ENCODE measurements at places on chromosomes 12 and 14.

- DNase-seq: no peak
- no peaks in the 10 kb centered on the region for H3K36me3 ChIP-seq
- H3K4me1 ChIP-seq: no peaks in the 10 kb centered on the region
- no peaks in the 10 kb centered on the region for H3K27me3 ChIP-seq
- H3K4me3 ChIP-seq: no peak overlapping the region
- no peak overlapping the region for H3K27ac ChIP-seq
Measured at GRCh38 chr12:5525783-5526367, 94.0 kb downstream of the NTF3 start.

- DNase-seq: peak; percentile 83
- no peaks in the 10 kb centered on the region for H3K27me3 ChIP-seq
- H3K36me3 ChIP-seq: no peaks in the 10 kb centered on the region
- H3K4me1 ChIP-seq: peaks cover 36% of the 10 kb centered on the region
Measured at GRCh38 chr12:95117178-95117599, 43.8 kb upstream of the NR2C1 start.

DNA sequence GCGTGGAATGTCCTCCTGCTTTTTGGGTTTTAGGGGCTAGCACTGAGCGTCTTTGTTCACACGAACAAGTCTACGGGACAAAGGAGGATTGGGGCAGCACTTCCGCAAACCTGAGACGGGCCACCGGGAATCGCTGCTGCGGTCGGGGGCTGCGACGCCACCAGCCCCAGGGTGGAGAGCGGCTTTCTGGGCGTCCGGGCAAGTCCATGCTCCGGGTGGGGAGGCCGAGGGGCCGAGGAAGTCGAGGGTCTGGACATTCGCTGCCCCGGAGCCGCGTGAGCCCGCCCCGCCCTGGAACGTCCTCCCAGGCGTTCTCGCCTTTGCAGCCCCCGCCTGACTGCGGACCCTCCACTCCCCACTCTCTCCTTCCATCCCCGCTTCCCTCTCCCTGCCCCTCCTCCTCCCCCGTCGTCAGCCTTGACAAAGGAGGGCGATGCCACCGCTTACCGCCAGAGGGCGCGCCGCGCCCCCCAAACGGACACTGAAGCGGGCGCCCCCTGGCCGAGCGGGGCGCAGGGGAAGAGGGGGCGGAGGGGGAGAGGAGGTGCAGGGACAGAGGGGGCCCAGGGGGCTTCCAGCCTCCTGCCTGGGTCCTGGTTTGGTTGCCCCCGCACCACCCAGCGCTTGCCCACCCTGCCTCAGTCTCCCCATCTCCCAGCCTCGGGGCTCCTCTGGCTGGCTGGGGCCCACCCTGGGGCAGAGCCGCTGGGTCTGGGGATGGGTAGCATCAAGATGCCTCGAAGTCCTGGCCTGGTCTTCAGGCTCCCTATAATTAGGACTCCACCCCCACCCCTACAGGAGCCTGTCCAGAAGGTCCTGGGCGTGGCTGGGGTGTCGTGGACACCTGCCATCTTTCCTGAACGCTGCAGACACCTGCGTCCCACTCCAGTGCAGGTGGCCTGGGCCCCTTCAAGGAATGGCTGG lies 39.1 kb upstream of the INF2 start:
- no peaks in the 10 kb centered on the region for H3K36me3 ChIP-seq
- H3K4me3 ChIP-seq: peak overlapping the region; percentile 72
- DNase-seq: peak; percentile 63
- no peaks in the 10 kb centered on the region for H3K4me1 ChIP-seq
- H3K27ac ChIP-seq: no peak overlapping the region

- no peak for DNase-seq
- H3K27ac ChIP-seq: no peak overlapping the region
- H3K4me1 ChIP-seq: no peaks in the 10 kb centered on the region
- peaks cover 15% of the 10 kb centered on the region for H3K27me3 ChIP-seq
- no peak overlapping the region for H3K4me3 ChIP-seq
- no peaks in the 10 kb centered on the region for H3K36me3 ChIP-seq
Measured at GRCh38 chr12:103696101-103696500, 109.0 kb downstream of the STAB2 start.

- H3K4me3 ChIP-seq: no peak overlapping the region
- DNase-seq: no peak
- no peaks in the 10 kb centered on the region for H3K27me3 ChIP-seq
- H3K36me3 ChIP-seq: peaks cover 4% of the 10 kb centered on the region
Measured at GRCh38 chr12:112178796-112179195, 53.4 kb downstream of the TRAFD1 start.

DNA sequence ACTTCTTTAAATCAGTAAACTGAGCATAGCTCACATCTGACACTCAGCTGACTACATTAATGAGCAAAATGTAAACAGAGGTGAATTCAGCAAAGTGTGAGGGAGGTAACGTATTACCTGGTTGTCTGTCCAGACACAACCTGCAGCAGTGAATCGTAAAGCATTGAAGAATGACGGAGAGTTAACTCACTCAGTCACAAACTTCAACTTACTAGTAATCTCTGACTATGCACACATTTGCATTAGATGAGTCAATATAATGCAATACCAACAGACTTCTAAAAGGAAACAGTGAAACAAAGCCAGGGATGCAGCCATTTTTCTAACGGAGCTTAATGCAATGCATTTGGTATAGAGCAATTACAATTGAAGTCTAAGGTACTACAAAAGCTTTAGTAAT lies 40.0 kb downstream of the STX2 start:
- no peak for DNase-seq
- H3K27me3 ChIP-seq: no peaks in the 10 kb centered on the region
- no peak overlapping the region for H3K27ac ChIP-seq
- no peak overlapping the region for H3K4me3 ChIP-seq
- peaks cover 67% of the 10 kb centered on the region for H3K36me3 ChIP-seq
- no peaks in the 10 kb centered on the region for H3K4me1 ChIP-seq

- DNase-seq: no peak
- H3K36me3 ChIP-seq: no peaks in the 10 kb centered on the region
Measured at GRCh38 chr12:44127966-44128710, 292.3 kb downstream of the TMEM117 start.

- DNase-seq: no peak
- no peaks in the 10 kb centered on the region for H3K27me3 ChIP-seq
- no peaks in the 10 kb centered on the region for H3K4me1 ChIP-seq
- H3K27ac ChIP-seq: no peak overlapping the region
- no peak overlapping the region for H3K4me3 ChIP-seq
Measured at GRCh38 chr14:97878206-97878605, 1081.0 kb downstream of the VRK1 start.
